ENCODE measurements at places on chromosomes 11 and 22.
A peak's percentile ranks its signal among the peaks of the same experiment; 100 is the strongest.

- peak; percentile 49 for DNase-seq
Observed at GRCh38 chr11:3796801-3797328, 489 bp downstream of the NUP98 start.

DNA sequence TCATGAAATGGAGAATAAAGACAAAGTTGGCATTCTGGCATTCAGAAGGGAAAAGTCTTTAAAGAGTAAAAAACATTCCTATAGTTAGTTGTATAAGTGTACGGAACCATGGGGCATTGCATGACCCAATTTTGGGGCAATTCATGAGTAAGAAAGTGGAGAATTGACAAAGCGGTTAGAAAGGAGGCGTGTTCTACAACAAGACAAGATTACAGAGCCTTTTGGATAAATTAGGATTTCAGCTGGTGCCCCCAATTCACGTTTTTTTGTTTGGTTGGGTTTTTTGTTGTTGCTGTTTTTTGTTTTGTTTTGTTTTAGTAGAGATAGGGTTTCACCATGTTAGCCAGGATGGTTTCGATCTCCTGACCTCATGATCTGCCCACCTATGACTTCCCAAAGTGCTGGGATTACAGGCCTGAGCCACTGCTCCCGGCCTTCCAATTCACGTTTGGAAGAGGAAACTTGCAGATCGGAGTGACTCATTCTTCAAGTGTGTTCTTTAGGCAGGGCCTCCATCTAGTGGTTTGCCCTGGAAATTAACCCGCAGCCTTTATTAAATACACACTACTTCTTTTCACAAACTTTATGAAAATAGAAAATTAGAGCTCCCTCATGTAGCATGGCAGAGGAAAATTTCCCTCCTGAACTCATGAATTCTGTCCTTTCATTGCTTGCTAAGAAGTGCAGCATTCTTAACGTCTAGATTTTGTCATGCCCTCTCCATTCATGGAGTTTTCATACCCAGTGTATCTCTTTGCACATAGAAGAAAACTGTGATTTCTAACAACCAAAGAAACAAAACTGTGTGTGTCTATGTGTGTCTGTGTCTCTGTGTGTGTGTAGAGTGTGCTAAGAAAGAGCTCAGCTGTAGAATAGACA lies 118.1 kb downstream of the BBOX1 start:
- peak; percentile 84 for DNase-seq

- DNase-seq = no peak
Observed at GRCh38 chr11:121018746-121019145, 5.2 kb upstream of the TBCEL start.

GRCh38 chr22:17822087-17822486 lies 47.8 kb upstream of the BID start:
- DNase-seq = no peak

GRCh38 chr11:38718659-38719058 lies 2120.6 kb upstream of the RAG2 start:
- DNase-seq = no peak

GRCh38 chr11:77107950-77108349 lies 5.3 kb downstream of the OMP start:
- DNase-seq = peak; percentile 73
